ENCODE measurements at places on chromosomes 16 and 17.

DNA sequence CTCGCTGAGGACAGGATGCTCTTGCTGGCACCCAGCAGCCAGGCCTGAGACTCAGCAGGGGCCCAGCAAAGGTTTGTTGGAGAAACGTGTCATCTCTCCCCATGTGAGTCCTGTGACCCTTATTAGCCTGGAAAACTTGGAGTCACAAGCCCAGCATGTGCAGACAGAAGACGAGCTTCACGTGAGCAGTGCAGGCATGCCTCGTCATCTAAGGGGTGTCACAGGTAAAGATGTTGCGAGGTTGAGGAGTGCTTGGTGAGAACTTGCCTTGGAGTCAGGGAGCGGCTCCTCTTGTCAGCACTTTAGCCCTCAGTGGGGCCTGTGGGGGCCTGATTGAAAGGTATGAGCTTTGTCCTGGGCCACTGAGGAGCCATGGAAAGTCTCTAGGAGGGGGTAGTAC, 2.1 kb upstream of the CTRL start:
- no peaks in the 10 kb centered on the region for H3K36me3 ChIP-seq
- H3K4me3 ChIP-seq, result no peak overlapping the region
- no peak overlapping the region for H3K27ac ChIP-seq
- no peak for DNase-seq
- no peaks in the 10 kb centered on the region for H3K27me3 ChIP-seq

- H3K27me3 ChIP-seq, result no peaks in the 10 kb centered on the region
- no peaks in the 10 kb centered on the region for H3K4me1 ChIP-seq
- DNase-seq, result no peak
- no peak overlapping the region for H3K4me3 ChIP-seq
Measured at GRCh38 chr16:18048853-18049546, 287.5 kb downstream of the NPIPA8 start.

GRCh38 chr16:89613231-89613953, at the start of gene DPEP1:
DPEP1 (plus strand) TSS chr16:89613642; CDS start chr16:89630411, 16,769 bp downstream.
- no peaks in the 10 kb centered on the region for H3K27me3 ChIP-seq
- H3K36me3 ChIP-seq, result no peaks in the 10 kb centered on the region
- H3K27ac ChIP-seq, result no peak within 1 kb of the TSS
- H3K4me3 ChIP-seq, result peak within 1 kb of the TSS; percentile 23
- no peak for DNase-seq

GRCh38 chr17:17612085-17613022, 20.8 kb upstream of the PEMT start:
- H3K27ac ChIP-seq, result no peak overlapping the region
- H3K4me1 ChIP-seq, result no peaks in the 10 kb centered on the region
- H3K27me3 ChIP-seq, result no peaks in the 10 kb centered on the region
- no peak for DNase-seq
- H3K36me3 ChIP-seq, result no peaks in the 10 kb centered on the region

- no peak within 1 kb of the TSS for H3K27ac ChIP-seq
- H3K36me3 ChIP-seq, result no peaks in the 10 kb centered on the region
- no peaks in the 10 kb centered on the region for H3K4me1 ChIP-seq
- H3K27me3 ChIP-seq, result no peaks in the 10 kb centered on the region
- no peak for DNase-seq
Measured at GRCh38 chr16:20409398-20410120, at the start of gene ACSM5. ACSM5 (plus strand) TSS chr16:20409534; CDS start chr16:20411485, 1,951 bp downstream.

- H3K36me3 ChIP-seq, result no peaks in the 10 kb centered on the region
- DNase-seq, result no peak
- no peaks in the 10 kb centered on the region for H3K27me3 ChIP-seq
- H3K4me3 ChIP-seq, result no peak overlapping the region
Measured at GRCh38 chr17:14553847-14554246, 253.0 kb downstream of the HS3ST3B1 start.

- H3K36me3 ChIP-seq, result no peaks in the 10 kb centered on the region
- H3K4me1 ChIP-seq, result peaks cover 3% of the 10 kb centered on the region
- no peak overlapping the region for H3K27ac ChIP-seq
- H3K27me3 ChIP-seq, result no peaks in the 10 kb centered on the region
Measured at GRCh38 chr17:16931318-16932060, 40.4 kb downstream of the TNFRSF13B start.
